ENCODE measurements at places on chromosomes 2 and 18.

DNA sequence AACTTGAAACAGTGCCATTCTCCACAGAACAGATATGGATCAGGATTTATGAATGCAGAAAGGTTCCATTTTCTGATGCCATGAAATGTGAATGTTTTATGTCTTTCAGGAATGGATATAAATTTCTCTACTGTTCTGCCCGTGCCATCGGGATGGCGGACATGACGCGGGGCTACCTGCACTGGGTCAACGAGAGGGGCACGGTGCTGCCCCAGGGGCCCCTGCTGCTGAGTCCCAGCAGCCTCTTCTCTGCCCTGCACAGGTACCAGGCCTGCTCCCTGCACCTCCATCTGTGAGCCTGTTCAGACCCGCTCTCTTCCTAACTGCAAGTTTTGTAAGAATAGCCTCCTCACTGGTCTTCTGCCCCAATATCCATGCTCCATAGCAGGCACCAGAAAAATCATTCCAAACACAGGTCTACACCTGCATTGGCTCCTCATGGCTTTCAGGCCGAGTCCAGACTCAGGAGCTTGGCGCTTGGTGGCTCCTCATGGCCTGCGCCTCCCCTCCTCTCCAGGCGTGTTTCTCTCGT lies 68.6 kb downstream of the LPIN1 start:
- no peak overlapping the region for H3K27ac ChIP-seq
- no peaks in the 10 kb centered on the region for H3K4me1 ChIP-seq
- H3K27me3 ChIP-seq: no peaks in the 10 kb centered on the region
- DNase-seq: no peak
- peaks cover 95% of the 10 kb centered on the region for H3K36me3 ChIP-seq
- H3K4me3 ChIP-seq: no peak overlapping the region

- no peaks in the 10 kb centered on the region for H3K36me3 ChIP-seq
- no peaks in the 10 kb centered on the region for H3K27me3 ChIP-seq
- H3K4me1 ChIP-seq: peaks cover 43% of the 10 kb centered on the region
- no peak overlapping the region for H3K4me3 ChIP-seq
- DNase-seq: peak; percentile 66
- no peak overlapping the region for H3K27ac ChIP-seq
Observed at GRCh38 chr2:75608684-75609333, 37.8 kb upstream of the MRPL19 start.

DNA sequence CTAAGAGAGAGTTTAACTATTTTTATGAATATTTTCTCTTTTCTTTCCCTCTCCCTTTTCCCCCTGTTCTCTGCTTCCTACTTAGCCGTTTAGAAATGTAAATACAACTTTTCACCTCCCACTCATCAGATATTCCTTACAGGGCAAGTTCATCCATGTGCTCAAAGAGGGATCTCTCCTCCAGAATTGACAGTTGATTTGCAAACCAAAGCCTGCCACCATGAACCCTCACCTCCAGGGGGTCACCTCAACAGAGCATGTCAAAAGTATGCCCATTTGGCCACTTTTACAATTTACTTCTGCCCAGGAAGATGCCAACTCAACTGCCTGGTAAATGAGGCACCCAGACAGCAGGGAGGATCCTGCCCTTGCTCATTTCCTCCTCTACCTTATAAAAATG lies 149.2 kb upstream of the GYPC start:
- H3K36me3 ChIP-seq: no peaks in the 10 kb centered on the region
- DNase-seq: no peak
- no peaks in the 10 kb centered on the region for H3K4me1 ChIP-seq
- H3K27me3 ChIP-seq: no peaks in the 10 kb centered on the region

DNA sequence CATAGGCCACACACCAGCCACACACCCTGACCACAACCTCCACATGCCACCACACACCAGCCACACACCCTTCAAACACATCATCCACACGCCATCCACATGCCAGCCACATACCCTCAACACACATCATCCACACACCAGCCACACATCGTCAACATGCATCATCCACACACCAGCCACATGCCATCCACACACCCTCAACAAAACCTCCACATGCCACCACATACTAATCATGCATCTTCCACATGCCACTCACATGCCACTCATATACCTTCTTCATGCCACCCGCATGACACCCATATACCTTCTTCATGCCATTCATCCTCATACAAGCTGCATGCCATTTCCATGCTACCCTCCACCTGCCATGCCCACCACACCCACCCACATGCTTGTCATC lies 12.4 kb downstream of the TNS1 start:
- H3K27me3 ChIP-seq: no peaks in the 10 kb centered on the region
- DNase-seq: no peak
- H3K27ac ChIP-seq: no peak overlapping the region
- peaks cover 16% of the 10 kb centered on the region for H3K4me1 ChIP-seq
- peaks cover 6% of the 10 kb centered on the region for H3K36me3 ChIP-seq

GRCh38 chr2:111128096-111128495 lies 7.4 kb downstream of the BCL2L11 start:
- H3K4me3 ChIP-seq: no peak overlapping the region
- no peak overlapping the region for H3K27ac ChIP-seq
- DNase-seq: no peak
- H3K27me3 ChIP-seq: no peaks in the 10 kb centered on the region
